Activated T-cell treated with anti-CD3 and anti-CD28 coated beads for 4 hours (primary cell): ENCODE measurements at places on chromosomes 6 and 20.

GRCh38 chr6:74152096-74152675 lies 456.2 kb downstream of the CD109 start:
- DNase-seq = no peak

- no peak for DNase-seq
Measured at GRCh38 chr20:20084296-20084752, 32.0 kb downstream of the CFAP61 start.

GRCh38 chr20:49794336-49795134 lies 18.1 kb upstream of the SLC9A8 start:
- no peak for DNase-seq

- no peak for DNase-seq
Measured at GRCh38 chr6:146914489-146915483, 289.4 kb upstream of the STXBP5 start.

DNA sequence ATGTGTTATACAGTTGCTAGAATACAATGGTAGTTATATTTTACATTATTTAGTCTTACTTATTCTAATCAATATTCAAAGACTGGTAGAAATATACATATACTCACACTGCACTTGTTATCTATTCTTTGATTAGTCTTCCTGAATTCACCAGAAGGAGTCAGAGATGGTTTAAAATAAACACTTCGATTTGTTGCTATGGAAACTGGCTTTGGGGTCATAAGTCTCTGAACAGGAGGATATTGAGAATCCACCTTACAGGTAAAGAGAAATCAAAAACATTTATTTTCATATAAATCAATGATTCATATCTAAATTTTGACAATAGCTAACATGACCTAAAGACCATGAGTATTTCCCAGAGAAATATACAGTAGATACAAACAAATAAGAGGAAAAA lies 41.6 kb downstream of the NUP153 start:
- no peak for DNase-seq

DNA sequence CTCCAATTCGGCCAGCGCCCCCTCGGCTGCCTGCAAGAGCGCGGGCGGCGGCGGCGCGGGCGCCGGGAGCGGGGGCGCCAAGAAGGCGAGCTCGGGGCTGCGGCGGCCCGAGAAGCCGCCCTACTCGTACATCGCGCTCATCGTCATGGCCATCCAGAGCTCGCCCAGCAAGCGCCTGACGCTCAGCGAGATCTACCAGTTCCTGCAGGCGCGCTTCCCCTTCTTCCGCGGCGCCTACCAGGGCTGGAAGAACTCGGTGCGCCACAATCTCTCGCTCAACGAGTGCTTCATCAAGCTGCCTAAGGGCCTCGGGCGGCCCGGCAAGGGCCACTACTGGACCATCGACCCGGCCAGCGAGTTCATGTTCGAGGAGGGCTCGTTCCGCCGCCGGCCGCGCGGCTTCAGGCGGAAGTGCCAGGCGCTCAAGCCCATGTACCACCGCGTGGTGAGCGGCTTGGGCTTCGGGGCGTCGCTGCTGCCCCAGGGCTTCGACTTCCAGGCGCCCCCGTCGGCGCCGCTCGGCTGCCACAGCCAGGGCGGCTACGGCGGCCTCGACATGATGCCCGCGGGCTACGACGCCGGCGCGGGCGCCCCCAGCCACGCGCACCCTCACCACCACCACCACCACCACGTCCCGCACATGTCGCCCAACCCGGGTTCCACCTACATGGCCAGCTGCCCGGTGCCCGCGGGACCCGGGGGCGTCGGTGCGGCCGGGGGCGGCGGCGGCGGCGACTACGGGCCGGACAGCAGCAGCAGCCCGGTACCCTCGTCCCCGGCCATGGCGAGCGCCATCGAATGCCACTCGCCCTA lies 963 bp downstream of the FOXF2 start:
- DNase-seq = no peak

DNA sequence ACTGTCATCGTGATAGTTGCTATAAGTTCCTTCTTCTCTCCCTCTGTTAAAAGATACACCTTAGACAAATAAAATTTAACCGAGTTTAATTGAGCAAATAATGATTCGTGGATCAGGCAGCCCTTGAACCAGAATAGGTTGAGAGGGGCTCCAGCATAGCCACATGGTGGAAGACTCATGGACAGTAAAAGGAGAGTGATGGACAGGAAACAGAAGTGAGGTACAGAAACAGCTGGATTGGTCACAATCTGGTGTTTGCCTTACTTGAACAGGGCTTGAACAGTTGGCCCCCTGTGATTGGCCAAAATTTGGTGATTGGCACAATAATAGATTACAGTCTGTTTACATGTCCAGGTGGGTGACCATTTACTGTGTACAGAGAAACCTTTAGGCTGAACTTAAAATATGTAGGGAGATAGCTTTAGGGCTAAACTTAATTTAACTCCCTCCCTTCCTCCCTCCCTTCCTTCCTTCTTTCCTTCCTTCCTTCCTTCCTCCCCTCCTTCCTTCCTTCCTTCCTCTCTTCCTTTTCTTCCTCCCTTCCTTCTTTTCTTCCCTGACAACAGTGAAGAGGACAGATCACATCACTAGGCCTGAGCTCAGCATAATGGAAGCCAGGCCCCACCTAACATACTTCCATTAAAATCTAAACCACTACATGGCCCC lies 531.8 kb upstream of the JARID2 start:
- DNase-seq = no peak

- no peak for DNase-seq
Measured at GRCh38 chr6:37738216-37738615, 40.5 kb upstream of the MDGA1 start.
